ENCODE measurements at places on chromosomes 1 and 21.

GRCh38 chr21:36395353-36396111, 10.3 kb downstream of the CHAF1B start:
- H3K27me3 ChIP-seq, result no peaks in the 10 kb centered on the region
- DNase-seq, result no peak
- peaks cover 82% of the 10 kb centered on the region for H3K36me3 ChIP-seq
- no peaks in the 10 kb centered on the region for H3K4me1 ChIP-seq
- no peak overlapping the region for H3K27ac ChIP-seq
- no peak overlapping the region for H3K4me3 ChIP-seq

DNA sequence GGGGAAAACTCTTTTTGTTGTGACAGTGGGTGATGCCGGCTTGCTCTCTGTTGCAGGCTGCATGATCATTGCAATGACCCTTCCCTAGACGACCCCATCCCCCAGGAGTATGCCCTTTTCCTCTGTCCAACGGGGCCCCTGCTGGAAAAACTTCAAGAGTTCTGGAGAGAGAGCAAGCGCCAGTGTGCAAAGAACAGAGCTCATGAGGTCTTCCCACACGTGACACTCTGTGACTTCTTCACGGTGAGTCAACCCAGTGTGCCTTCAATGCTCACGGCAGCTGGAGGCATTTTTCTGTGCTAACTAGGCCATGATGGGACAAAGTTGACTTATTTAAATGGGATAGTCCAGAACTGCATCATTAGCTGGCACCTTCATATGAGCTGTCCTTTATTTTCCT, 5.7 kb downstream of the UBASH3A start:
- H3K27me3 ChIP-seq, result no peaks in the 10 kb centered on the region
- H3K36me3 ChIP-seq, result peaks cover 77% of the 10 kb centered on the region

DNA sequence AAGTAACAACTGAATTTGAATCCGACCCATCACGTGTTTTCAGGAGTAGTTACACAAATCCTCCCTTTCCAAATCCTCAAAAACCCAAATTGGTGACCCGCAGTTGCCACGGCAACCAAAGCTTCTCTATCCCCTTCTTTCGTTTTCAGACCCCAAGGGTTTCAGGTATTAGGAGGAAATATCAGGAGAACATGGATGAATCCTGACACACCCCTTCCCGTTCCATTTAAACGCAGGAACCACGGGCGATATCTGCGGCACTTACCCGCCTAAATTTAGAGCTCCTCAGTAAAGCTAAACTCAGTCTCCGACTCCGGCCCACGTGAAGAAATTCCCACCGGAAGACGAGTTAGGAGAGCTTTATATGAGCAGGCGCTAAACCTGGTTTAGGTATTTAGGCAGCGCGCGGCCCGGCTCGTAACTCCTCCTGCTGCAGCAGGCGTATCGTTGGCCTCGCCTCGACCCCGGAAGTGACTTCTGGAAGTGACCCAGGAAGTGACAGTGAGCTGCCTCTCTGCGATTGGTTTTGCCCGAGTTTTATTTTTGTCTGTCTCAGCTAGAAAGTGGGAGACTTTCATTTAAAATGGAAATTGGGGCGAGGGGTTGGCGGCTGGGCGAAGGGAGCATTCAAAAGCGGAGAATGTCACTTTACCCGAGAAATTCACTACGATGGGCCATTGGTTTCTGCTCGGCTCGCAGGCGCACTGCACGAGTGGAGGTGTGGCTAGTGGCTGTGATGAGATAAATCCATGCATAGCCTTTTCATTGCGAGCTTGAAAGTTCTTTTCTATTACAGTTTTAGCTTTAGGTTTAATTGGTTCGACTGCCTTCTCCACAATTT, at the start of gene TAF1A:
Gene TAF1A (minus strand): TSS at position 472 of the 841 bp plus-strand sequence.
- peak; percentile 88 for DNase-seq
- peaks cover 42% of the 10 kb centered on the region for H3K4me1 ChIP-seq
- no peaks in the 10 kb centered on the region for H3K27me3 ChIP-seq

GRCh38 chr1:17061486-17061885, 7.7 kb upstream of the SDHB start:
- DNase-seq, result no peak
- no peak overlapping the region for H3K27ac ChIP-seq
- H3K27me3 ChIP-seq, result no peaks in the 10 kb centered on the region
- no peaks in the 10 kb centered on the region for H3K36me3 ChIP-seq

GRCh38 chr1:172404121-172404520, 16.4 kb upstream of the C1orf105 start:
- H3K4me1 ChIP-seq, result no peaks in the 10 kb centered on the region
- DNase-seq, result no peak
- H3K36me3 ChIP-seq, result no peaks in the 10 kb centered on the region
- no peaks in the 10 kb centered on the region for H3K27me3 ChIP-seq
- H3K4me3 ChIP-seq, result no peak overlapping the region
- no peak overlapping the region for H3K27ac ChIP-seq

DNA sequence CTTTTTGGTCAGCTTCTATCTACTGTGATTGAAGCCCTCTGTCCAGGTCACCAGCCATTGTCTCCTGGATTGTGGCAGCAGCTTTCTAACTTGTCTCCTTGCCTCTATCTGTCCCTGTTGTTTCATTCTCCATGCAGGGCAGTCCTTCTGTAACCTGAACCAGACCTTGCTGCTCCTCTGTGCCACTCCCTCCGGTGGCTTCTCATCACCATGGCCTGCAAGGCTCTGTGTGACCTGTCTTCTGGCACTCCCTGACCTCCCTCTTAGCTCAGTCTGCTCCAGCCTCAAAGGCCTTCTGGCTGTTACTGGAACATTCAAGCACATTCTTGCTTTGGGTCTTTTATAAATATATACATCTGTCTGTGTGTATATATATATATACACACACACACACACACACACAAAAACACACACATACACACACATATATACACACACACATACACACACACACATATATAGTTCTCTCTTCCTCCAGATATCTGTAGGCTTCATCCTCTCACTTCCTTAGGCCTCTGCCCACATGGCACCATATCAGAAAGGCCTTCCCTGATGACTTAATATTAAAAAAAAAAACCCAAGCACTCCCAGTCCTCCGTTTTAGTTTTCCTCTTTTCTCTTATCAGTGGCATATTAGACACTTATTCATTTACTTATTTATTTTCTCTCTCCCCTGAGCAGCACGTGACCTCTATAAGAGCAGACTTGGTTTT, 21.2 kb upstream of the JUN start:
- no peaks in the 10 kb centered on the region for H3K4me1 ChIP-seq
- DNase-seq, result no peak
- no peaks in the 10 kb centered on the region for H3K36me3 ChIP-seq
- H3K27ac ChIP-seq, result no peak overlapping the region
- no peak overlapping the region for H3K4me3 ChIP-seq
- no peaks in the 10 kb centered on the region for H3K27me3 ChIP-seq

- H3K4me3 ChIP-seq, result no peak overlapping the region
- H3K36me3 ChIP-seq, result no peaks in the 10 kb centered on the region
- DNase-seq, result no peak
- peaks cover 4% of the 10 kb centered on the region for H3K27me3 ChIP-seq
Observed at GRCh38 chr21:44496564-44497550, 41.5 kb downstream of the LRRC3 start.

DNA sequence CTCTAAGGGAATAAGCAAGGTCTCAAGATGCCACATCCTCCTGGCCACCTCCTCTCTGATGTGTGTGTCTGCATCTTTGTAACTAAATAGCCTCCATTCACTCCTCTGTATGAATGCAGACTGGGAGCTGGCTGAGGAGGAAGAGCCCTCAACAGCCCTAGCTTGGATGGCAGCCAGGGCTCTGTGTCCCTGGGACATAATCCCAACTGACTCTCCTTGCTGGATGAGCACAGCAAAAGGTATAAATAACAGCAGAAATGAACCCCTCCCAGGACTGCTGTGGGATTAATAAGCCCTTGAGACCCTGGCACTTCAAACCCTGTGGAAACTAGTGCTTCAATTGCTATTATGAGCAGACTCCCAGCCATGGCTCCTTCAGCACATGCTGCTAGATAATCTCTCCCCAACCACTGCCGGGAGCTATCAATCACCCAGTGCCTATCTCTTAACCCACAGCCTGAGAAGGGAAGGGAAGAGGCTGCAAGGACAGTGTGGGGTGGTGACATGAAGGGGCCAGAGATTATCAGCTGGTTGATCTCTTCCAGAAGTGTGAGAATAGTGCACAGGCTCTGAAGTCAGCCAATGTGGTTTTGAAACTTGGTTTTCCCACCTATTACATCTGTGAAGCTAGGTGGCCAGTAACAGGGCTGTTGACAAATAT, 152.2 kb downstream of the TNR start:
- H3K36me3 ChIP-seq, result no peaks in the 10 kb centered on the region
- DNase-seq, result no peak
- no peak overlapping the region for H3K4me3 ChIP-seq
- H3K4me1 ChIP-seq, result no peaks in the 10 kb centered on the region
- no peak overlapping the region for H3K27ac ChIP-seq
- no peaks in the 10 kb centered on the region for H3K27me3 ChIP-seq

GRCh38 chr1:76186554-76187170, 112.1 kb downstream of the ST6GALNAC3 start:
- H3K4me1 ChIP-seq, result no peaks in the 10 kb centered on the region
- no peak for DNase-seq
- H3K4me3 ChIP-seq, result no peak overlapping the region
- H3K27me3 ChIP-seq, result no peaks in the 10 kb centered on the region

DNA sequence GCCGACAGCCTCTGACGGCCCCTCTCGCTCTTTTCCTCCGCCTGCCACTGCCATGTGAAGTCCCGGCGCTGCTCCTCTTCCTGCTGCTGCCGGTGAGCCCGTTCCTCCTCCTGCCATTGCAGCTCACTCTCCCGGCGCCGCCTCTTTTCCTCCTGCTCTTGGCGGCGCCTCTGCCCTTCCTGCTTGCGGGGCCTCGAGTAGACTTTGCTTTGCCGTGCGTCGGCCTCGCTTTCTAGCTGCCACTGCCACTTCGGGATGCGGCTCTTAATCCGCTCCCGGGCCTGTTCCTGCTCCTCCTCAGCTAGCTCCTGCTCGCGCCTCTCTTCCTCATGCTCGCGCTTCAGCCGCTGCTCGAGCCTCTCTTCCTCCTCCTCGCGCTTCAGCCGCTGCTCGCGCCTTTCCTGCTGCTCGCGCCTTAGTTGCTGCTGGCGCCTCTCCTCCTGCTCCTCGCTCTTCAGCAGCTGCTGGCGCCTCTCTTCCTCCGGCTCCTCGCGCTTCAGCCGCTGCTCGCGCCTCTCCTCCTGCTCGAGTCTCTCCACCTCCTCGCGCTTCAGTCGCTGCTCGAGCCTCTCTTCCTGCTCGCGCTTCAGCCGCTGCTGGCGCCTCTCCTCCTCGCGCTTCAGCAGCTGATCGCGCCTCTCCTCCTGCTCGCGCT, 4.3 kb downstream of the TCHH start:
- H3K27me3 ChIP-seq, result peaks cover 5% of the 10 kb centered on the region
- H3K4me3 ChIP-seq, result no peak overlapping the region
- no peaks in the 10 kb centered on the region for H3K4me1 ChIP-seq
- H3K27ac ChIP-seq, result no peak overlapping the region
- DNase-seq, result no peak

GRCh38 chr21:30714456-30714855, 4.1 kb downstream of the KRTAP21-3 start:
- no peaks in the 10 kb centered on the region for H3K27me3 ChIP-seq
- no peaks in the 10 kb centered on the region for H3K36me3 ChIP-seq
